ENCODE measurements at places on chromosomes 3 and 15.

GRCh38 chr3:104582092-104582491 lies 784.6 kb upstream of the ALCAM start:
- DNase-seq, result no peak

- DNase-seq, result no peak
These were observed 65.1 kb downstream of the SLC12A8 start for GRCh38 chr3:125147491-125147820.

DNA sequence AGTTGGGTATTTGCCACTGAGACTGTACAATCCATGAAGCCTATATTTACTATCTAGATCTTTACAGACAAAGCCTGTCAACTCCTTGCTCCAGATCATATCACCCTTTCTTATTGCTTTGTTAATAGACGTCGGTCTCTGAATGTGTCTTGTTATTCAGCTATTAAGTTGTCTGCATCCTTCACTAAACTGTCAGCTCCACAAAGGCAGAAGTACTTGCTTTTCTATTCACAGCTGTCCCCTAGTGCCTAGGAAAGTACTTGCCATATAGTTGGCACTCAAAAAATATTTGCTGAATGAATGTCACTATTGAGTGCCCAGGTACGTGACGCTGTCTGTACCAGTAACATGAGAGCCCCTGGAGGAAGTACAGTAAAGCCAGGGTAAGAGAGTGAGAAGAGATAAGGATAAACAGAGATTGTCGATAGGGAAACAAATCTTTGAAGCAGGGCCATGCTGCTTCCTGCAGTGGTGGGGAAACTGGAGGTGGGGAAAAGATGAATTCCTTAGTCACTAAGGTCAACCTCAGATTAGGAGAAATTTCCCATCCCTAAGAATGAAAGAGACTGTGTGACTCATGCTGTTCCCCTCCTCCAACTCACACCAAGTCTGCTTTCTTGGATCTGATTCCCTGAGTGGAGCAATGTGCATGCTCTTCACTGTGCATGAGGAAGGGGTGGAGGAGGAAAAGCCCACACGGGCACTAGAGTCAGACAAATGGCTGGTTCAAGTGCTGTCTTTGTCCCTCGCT lies 36.3 kb downstream of the PRICKLE2 start:
- DNase-seq, result peak; percentile 4

- no peak for DNase-seq
These were observed 45.9 kb upstream of the CP start for GRCh38 chr3:149267565-149267964.

- DNase-seq, result no peak
These were observed 75.7 kb downstream of the ITPR1 start for GRCh38 chr3:4568841-4569240.

- no peak for DNase-seq
These were observed 34.4 kb downstream of the ZNF106 start for GRCh38 chr15:42456531-42456930.

GRCh38 chr3:29083676-29084075 lies 197.2 kb upstream of the RBMS3 start:
- no peak for DNase-seq

DNA sequence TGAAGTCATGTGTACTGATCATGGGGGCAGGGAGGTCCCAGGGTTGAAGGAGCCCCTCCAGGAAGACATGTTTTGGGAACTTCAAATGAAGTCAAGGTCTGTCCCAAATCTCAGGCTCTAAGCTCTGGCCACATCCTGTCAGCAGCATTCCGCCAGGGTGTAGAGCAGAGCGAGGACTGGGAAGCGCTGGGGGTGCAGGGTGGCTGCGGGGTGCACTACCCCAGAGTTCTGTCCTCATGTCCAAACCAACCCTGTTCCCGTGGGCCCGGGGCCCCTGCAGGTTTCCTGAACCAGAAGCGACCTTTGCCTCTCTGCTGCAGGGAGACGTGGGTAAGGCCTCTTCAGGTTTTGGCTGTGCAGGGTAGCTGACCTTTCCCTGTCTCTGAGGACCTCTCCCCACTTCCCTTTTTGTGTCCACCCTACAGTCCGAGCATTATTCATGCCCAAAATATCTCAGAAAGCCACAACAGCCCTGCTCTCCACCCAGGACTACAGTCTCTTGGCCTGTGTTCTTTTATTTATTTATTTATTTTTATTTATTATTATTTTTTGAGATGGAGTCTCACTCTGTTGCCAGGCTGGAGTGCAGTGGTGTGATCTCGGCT lies 26.6 kb upstream of the FLNB start:
- no peak for DNase-seq

DNA sequence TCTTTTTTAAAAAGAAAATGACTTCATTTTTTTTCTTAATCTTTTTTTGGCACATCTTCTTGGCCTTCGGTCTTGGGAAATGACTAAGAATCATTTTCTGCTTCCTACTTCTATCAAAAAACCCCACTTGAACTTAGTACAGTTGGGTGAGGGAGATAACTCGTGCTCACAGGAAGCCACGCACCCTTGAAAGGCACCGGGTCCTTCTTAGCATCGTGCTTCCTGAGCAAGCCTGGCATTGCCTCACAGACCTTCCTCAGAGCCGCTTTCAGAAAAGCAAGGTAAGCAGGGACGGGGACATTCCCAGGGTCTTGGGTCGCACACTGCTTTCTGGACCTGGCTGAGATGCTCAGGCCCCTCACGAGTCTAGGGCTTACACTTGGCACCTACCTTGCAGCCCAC lies at the start of gene CCR4:
Gene CCR4 (plus strand): TSS at position 235 of the 402 bp plus-strand sequence. CDS start 1,779 bp downstream, outside the sequence.
- DNase-seq, result no peak

DNA sequence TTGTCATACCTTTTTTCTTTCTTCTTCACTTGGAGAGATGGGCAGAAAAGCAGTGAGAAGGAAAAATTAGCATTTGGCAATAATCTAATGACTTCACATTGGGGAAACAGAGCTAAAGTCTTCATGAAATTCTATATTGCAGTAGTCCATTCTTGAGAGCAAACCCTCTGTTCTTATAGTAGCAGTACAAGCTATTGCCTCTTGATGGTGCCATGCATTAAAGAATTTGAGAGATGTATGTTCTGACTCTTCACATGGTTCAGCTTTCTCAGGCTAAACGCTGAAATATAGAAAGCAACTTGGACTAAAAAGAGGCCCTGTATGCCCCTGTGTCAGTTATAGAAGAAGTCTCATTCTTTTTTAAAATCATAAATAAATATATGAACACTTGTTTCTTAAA lies 36.0 kb downstream of the PHLDB2 start:
- peak; percentile 55 for DNase-seq

GRCh38 chr15:63860155-63860554 lies 26.4 kb upstream of the HERC1 start:
- DNase-seq, result peak; percentile 21

DNA sequence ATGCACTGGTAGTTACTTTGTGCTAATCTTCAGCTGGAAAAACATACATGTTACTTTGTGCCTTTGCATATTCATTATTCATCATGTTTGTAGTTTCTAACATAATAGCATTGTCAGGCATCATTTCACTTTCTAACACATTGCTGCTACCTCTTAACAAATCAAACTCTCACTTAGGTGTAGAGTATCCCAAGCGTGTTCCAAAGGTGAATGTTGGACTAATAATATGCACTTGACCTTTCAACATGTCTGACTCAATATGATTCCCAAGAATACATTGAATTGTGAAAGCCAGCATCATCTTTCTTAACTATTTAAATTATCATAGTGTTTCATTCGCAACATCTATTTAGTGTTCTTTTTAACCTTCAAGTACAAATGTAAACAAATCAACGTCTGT lies 211.6 kb downstream of the BBX start:
- DNase-seq, result no peak

DNA sequence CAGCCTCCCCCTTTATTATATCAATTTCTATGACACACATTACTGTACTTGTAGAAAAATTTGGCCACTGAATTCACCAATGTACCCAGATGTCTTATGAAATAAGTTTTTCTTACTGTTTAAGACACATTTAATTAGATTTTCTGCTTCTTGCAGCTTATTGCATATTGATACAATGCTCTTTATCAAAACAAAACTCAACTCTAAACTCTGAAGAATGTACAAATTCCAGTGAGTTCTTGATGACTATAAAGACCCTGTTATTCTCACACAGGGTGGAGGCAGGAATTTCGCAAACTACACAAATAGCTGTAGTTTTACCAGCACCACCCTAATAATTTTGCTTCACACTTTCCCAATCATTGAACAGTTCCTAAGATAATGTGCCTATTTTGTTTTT lies 22.0 kb downstream of the CMTM6 start:
- no peak for DNase-seq

GRCh38 chr15:55741833-55742497 lies 987 bp downstream of the PRTG start:
- peak; percentile 69 for DNase-seq

GRCh38 chr3:31165399-31165860 lies 271.0 kb upstream of the GADL1 start:
- no peak for DNase-seq

DNA sequence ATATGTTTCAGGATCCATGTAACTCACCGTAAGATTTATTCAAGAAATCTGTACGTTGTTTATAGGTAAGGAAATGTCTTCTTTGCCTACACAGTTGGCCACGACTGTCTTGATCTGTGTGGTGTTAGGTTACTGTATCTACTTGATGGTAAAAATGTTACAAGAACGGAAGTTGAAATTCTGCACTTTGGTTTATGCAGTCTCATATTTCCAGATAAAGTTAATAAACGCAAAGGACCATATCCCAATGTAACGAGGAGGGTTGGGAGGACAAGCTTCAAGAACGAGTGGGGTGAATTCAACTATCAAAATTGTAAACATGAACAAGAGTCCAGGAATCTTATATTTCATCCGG lies 1.0 kb downstream of the USF3 start:
- no peak for DNase-seq

DNA sequence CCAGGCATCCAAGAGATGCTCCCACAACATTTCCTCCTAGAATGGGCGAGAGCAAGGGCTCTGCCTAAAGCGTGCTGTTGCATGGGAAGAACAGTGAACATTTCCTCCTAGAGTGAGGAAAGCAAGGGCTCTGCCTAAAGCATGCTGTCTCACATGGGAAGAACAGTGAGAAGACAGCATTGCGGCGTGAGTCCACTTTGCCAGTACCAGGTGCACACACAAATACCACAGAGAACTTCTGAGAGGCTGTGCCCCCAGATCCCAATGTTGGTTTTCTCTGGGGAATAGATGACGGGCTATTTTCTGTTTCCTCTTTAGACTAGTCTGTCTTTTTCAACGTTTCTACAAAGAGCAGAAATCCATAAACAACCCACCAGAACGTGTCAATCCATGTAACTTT lies 142.9 kb downstream of the LRRK1 start:
- no peak for DNase-seq

- peak; percentile 1 for DNase-seq
These were observed 842 bp upstream of the U2SURP start for GRCh38 chr3:143000528-143000927.

DNA sequence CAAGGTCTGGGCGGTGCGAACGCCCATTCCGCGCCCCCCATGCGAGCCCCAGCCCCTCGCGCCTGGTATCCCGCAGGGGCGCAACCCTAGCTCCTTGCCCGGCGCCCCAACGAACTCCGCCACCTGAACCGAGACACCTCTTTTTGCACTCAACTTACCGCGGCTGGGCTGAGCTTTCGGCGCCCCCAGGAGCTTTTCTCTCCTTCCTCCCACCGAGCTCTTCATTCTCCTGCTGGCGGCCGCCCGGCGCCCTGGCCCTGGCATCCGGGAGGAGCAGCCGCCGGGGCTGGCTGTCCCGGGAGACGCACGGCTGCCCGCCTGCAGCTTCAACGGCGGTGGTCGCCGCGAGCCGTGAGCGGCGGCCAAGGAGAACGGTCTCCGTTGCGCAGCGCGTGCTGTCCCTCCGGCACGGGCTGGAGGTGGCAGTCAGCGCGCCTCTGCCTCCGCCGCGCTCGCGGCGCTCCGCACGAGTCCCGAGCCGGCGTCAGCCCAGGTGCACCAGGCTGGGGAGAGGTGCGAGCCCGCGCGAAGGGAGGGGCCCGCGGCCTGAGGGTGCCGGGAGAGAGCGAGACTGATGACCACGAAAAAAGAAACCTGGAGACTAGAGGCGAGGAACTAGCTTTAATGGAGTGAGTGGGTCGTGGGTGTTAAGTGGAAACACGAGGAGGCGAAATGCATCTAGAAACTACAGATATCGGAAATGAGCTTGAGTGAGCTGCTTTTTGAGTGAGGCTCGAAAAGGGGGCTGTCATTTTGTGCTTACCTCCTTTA lies 621.5 kb upstream of the ZNF385D start:
- DNase-seq, result peak; percentile 2

DNA sequence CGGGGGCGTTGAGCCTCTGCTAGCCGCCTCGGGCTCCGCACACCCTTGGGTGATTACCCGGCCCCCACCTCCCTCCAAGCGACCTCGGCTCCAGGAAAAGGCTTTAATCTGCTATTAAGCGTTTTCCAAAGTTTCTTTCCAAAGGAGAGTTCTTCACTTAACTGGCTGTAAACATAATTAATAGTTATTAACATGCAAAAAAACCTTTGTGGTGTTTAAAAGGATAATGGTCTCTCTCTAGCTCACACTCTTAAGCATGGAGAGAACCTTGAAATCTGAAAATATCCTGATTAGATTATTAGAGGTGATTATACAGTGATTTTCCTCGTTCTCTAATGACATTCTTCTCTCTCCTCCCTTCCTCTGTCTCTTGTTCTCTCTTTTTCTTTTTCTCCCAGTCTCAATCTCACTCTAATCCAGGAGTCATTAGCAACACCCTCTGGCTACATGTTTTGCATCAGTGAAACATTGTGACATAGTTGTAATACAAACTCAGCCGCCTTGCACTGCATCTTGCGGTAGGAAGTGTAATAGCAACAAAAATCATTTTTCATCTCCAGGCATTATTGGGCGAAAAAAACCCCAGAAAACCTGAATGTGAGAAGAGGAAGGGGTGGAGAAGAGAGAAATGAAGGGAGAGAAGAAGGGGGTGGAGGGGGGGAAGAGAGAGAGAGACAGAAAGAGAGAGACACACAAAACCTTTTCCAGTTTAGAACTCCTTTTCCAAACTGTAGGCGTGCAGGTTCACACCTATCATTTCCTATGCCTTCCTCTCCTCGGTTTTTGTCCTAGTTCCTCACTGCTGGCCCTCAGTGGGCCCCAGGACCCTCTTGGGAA lies 24.4 kb downstream of the NR2F2 start:
- DNase-seq, result peak; percentile 42

- DNase-seq, result no peak
These were observed 33.6 kb downstream of the DMXL2 start for GRCh38 chr15:51588966-51589365.

- DNase-seq, result no peak
These were observed 33.5 kb upstream of the PDE8A start for GRCh38 chr15:84947947-84948830.

GRCh38 chr15:52760562-52760961 lies 29.6 kb downstream of the ONECUT1 start:
- DNase-seq, result no peak

GRCh38 chr3:97967966-97968365 lies 4.3 kb downstream of the RIOX2 start:
- peak; percentile 24 for DNase-seq

- DNase-seq, result peak; percentile 5
These were observed 909.2 kb downstream of the NSUN3 start for GRCh38 chr3:94972066-94972465.

DNA sequence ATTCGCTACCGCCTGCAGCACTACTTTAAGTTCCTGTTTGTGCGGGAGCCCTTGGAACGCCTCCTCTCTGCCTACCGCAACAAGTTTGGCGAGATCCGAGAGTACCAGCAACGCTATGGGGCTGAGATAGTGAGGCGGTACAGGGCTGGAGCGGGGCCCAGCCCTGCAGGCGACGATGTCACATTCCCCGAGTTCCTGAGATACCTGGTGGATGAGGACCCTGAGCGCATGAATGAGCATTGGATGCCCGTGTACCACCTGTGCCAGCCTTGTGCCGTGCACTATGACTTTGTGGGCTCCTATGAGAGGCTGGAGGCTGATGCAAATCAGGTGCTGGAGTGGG lies 995 bp downstream of the CHST14 start:
- no peak for DNase-seq

GRCh38 chr15:81292523-81293001 lies 31.4 kb downstream of the STARD5 start:
- no peak for DNase-seq
